ENCODE measurements at places on chromosomes 3 and 15.
A peak's percentile ranks its signal among the peaks of the same experiment; 100 is the strongest.

- DNase-seq: no peak
Observed at GRCh38 chr3:78088006-78088405, 1048.1 kb downstream of the ROBO2 start.

DNA sequence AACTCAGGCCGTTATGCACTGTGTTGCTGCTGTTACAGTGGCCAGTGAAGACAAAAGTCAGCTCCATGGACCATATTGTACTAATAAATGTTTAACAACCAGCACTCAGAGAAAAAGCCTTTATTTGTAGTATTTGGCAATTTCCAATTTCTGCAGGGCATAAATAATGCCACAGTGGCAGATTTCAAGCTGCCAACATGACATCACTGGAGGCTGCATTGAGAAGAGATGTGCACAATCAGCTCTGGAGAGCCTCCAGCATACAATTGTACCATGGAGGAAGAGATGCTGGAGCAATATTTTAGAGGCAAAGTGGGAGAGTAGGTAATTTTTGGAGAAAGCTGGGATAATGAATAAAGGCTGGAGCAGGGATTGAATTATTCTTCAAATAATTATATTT lies 9.7 kb upstream of the ALCAM start:
- DNase-seq: no peak

GRCh38 chr3:47685037-47685436 lies 96.7 kb downstream of the SMARCC1 start:
- DNase-seq: no peak

GRCh38 chr3:65587650-65588439 lies 450.9 kb downstream of the MAGI1 start:
- DNase-seq: no peak

DNA sequence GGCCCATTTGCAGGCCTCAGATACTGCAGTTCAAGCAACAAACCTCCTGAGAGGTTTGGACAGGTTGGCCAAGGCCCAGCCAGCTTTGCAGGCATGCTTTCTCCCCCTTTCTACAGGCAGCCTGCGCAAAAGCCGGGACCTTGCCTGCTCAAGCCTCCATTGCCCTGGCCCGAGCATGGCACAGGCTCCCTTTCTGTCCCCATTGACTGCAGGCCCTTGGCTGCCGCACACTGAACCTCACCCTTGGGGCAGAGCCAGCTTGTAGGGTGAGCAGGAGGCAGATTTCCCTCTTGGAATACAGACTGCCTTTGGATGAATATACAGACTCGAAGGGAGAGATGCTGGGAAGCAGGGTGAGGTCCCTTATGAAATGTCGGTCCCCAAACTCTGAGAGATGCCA lies 461.7 kb upstream of the PROK2 start:
- no peak for DNase-seq

GRCh38 chr3:60737633-60738399 lies 513.4 kb downstream of the FHIT start:
- DNase-seq: no peak

- peak; percentile 59 for DNase-seq
Observed at GRCh38 chr3:32399030-32399620, 7.5 kb downstream of the CMTM7 start.

GRCh38 chr3:31288641-31289100 lies 244.1 kb upstream of the STT3B start:
- DNase-seq: peak; percentile 50

DNA sequence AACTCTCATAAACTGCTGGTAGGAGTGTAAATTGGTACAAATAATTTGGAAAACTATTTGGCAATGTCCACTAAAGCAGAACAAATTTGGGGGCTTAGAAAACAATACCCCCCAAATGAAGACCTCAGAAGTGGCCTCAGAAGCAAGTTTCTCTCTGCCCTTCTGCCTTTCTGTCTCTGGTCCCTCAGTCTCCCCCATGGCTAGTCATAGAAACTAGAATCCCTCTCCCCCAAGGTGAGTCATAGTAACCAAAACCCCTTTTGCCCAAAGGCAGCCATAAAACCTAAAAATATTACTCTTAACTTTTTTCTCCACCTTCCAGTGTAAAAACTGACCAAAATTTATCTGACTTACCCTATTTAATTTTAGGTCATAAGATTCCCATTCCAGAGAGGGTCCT lies 350.7 kb upstream of the LRRC3B start:
- no peak for DNase-seq

DNA sequence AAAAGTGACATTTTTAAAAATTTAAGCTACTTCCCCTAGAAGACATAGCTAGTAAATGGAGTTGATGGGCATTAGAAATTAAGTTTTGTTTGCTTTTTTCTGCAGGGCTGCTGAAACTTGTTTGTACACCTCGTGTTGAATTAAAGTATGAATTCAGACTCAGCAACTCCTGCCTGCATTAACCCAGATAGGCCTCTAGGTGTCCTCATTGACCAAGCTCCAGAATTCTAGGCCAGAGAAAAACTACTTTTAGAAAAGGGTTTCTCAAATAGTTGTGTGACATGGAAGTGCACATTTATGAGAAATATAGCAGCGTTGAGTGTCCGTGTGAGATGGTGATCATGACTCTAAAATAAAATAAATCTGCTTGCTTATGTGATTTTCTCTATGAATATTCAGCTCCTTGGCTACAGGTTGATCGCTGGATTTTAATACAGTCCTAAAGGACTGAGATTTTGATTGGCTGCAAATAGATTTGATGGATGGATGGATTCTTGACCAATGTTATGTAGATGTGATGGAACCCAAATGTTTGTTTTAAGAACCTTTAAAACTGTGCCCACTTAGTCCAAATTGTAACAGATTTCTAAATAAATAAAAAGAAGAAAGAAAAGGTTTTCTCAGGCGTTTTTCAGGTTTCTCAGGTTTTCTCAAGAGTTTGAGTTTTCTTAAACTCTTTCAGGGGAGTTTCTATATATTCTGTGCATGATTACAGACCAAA lies 39.4 kb upstream of the LMOD3 start:
- peak; percentile 63 for DNase-seq

- DNase-seq: peak; percentile 2
Observed at GRCh38 chr3:189822726-189823125, 191.5 kb downstream of the TP63 start.

DNA sequence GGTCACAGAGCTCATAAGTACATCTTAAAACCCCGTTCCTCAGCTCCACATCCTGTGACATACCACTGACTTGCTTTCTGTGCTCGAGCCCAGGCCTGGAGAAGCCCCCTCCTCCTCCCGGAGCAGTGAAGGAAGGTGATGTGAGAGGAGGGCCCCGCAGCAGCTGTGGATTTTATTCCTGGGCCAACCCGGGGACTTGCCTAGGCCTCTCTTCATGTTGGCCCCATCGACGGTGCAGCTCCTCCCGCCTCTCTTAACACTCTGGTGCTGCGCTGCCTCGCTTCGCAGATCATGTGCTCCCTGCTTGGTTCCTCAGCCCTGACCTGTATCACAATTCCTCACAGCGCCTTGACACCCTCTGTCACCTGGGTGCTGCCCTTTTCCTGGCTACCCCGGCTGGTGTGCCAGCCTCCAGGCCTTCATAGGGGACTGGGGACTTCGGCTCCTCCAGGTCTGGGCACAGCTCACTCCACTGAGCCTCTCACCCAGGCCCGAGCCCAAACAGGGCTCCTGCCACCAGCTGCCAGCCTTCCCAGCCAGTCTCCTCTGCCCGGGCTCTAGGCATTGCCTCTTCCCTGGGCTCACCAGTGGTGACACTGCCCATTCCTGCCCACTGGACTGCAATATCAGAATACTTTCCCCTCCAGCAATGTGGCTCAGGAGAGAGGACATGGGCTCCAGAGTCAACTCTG lies 21.5 kb downstream of the MAGEF1 start:
- DNase-seq: no peak

DNA sequence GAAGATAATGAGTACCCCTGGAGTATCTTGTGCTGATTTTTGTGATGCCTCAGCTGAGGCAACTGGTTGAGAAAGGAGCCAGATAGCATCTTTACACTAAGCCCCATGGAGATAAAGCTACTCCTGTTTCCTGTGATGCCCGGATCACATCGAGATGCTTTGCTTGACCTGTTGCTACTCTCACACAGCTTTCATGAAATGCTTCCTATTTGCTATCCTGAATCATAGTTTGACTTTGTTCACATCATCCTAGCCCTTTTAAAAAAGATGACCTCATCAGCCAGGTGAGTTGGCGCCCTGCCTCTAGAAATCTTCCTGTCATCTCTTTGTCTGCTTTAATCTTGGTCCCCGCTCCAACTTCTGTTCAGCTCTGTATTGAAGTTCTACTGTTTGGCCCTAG lies 409.6 kb upstream of the TBL1XR1 start:
- DNase-seq: no peak

DNA sequence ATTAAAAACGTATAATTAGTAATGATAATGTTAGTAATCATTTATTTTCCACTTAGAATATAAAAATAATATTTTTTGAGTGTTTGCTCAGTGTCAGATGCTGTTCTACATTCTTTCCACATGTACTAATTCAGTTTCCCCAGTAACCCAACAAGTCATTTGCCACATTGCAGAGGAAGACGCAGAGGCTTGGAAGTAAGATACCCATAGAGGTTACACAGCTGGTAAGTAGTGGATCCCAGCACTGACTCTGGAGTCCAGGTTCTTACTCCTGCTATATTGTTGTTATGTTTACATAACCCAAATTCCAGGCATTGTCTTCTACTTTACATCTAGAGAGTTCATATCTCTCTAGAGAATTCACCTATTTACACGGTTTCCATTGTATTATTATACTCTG lies 48.2 kb upstream of the MYO5C start:
- peak; percentile 19 for DNase-seq

- DNase-seq: no peak
Observed at GRCh38 chr3:180278583-180279188, 241.9 kb upstream of the PEX5L start.

GRCh38 chr3:101902041-101902440 lies 52.7 kb downstream of the NFKBIZ start:
- peak; percentile 97 for DNase-seq

- DNase-seq: no peak
Observed at GRCh38 chr3:27287052-27287451, 82.1 kb downstream of the NEK10 start.

DNA sequence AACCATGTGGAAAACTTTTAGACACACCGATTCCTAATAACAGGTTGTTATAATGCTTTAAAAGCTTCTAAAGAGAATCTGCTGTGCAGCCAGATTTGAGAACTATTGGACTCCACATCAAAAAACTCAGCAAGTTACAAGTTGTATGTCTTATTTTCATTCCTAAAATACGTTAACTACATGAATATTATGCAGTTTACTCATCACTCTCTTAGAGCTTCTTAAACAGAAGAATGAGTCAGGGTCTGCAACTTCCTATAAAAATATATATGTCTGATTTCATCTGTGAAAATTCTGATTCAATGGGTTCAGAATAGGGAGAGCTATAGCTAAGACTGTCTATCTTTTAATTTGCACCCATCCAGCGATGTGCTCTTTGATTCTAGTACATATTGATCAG lies 244.2 kb upstream of the EPHA3 start:
- peak; percentile 14 for DNase-seq

DNA sequence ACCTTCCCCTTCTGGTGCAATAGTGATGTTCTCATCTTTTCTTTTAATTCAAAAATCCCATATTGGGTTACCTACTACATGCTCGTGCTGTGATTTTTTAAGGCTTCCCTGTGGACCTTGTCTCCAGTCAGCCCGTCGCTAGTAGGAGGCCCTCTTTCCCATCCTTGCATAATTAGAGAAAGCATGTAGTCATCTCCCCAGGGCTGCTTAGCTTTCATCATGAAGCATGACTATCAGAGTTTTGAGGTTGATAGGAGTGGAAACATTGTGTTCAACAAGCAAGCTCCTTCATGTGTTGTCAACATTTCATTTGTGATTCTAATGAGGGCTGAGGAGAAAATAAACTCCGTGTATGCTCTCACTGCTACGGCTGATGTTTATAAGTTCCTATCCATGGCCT lies 8.7 kb upstream of the LRTM1 start:
- DNase-seq: no peak

- DNase-seq: no peak
Observed at GRCh38 chr15:36392676-36393266, 186.7 kb upstream of the CDIN1 start.

GRCh38 chr3:115644391-115644790 lies 21.1 kb downstream of the GAP43 start:
- DNase-seq: peak; percentile 67
